ENCODE measurements at places on chromosomes 12 and 14. TPM values are rescaled to one million over a fixed set of nuclear protein-coding genes. Genes with fewer than 3 reads are reported as not detected.

The OASL gene
- polyA plus RNA-seq = 14.9 TPM

DNA sequence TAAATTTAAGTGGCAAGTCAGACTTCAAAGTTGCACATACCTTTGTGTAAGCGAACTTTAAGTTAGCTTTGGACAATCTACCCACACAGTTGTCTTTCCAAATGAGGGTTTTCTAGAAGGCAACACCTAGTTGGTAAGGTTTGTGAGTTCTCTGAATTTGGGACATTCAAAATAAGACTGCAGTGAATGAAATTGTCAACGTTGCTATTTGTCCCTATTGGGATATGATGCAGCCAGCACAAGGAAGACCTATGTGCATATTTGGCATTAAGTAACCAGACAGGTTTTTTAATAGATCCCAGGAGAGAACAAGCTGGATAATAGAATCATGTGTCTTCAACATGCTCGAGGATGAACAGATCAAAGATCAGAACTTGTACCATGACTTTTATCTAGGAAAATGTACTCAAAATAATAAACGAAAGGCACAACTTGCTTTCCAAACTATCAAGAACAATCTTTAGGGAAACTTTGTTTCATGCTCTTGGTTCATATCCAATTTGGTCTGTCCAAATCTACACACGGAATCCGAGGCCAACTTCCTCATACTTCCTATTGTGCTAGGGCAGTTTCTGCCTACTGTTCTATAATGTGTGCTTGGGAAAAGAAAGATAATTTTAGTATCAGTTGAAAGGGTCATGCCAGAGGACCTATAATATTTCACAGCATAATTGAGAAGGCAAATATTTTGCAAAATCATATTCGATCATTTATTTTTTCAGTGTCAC, 284.2 kb upstream of the SOX5 start:
- DNase-seq = no peak

The ALX1 gene
- polyA plus RNA-seq = not detected

GRCh38 chr12:11746024-11746771, 96.7 kb downstream of the ETV6 start:
- DNase-seq = peak; percentile 99

GRCh38 chr12:76037130-76038103, 5.8 kb upstream of the PHLDA1 start:
- DNase-seq = peak; percentile 77

The CMAS gene
- polyA plus RNA-seq = 33.1 TPM
